ENCODE measurements at places on chromosomes 1 and 21.

GRCh38 chr1:94433866-94434265 lies 15.7 kb downstream of the ABCD3 start:
- DNase-seq, result no peak

- DNase-seq, result no peak
Measured at GRCh38 chr21:33384841-33385331, 18.3 kb upstream of the IFNGR2 start.

DNA sequence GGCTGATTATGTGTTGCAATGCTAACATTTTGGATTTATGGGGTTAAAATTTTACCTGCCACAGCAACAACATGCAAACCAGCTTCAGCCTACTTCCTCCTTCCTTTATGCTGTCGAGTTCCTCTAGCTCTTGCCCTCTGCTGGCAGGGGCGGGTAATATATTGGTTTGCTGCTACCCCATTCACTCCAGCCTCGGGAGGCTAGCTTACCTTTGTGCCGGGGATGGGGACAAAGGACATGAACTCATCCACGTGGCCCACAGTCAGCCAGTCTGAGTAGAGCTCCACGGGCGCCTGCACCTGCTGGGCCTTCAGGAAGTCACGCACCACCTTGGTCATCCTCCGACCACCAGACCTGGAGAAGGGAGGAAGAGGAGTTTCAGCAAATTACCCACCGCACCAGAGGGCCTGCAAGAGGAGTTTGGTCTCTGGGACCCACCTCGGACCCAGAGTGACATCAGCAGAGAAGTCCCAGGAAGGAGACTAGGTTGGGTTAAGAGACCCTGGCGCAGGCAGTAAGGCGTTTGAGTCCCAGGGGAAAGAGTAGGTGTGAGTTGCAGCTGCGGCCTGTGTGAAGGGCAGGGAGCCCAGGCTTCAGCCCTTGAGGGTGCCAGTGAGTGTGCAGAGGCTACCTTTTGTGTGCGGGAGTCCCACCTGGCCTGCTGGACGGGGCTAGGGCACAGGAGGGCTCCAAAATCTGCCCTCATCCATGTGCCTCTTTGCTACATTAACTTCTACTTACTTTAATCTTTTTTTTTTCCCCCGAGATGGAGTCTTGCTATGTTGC lies 21.8 kb upstream of the SDHB start:
- DNase-seq, result peak; percentile 83

DNA sequence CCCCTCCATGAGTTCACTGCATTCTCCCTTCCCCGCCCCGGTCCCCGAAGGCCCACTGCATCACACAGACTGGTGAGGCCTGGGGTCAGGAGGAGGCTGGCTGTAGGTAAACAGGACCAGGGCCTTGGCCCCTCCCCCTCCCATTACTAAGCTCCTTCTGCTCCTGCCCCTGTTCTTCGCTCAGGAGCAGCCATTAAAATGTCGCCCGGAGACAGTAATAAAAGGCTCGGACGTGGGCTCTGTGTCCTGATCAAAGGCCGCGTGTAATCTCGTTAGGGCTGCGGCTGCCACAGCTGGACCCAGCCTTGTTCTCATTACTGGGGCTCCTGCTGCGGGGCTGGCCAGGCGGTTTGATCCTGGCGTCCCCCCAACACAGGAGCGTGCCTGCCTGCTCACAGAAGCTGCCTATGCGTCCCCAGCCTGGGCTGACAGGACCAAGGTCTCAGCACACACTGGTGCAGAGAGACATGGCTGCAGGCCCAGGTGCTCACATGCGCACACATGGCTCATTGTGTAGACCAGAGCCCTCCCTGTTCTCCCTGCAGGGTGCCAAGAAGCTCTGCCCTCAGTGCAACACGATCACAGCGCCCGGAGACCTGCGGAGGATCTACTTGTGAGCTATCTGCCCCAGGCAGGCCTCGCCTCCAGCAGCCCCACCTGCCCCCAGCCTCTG lies 24.0 kb downstream of the TMEM53 start:
- peak; percentile 76 for DNase-seq

DNA sequence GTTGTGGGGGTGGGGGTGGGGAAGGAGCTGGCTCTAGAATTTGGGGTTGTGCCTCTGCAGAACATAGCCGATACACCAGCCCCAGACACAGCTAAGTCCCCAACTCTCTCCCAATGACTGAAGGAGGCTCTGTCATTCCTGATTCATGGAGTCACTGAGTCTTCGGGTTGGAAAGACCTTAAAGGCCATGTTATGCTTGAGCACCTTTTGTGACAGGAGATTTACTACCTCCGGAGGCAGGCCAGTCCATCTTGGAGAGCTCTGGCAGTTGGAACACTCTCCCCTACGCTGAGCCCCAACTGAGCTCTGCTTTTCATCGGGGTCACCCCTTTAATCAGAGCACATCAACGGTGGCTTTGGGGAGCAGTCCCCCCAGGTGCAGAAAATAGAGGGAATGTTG lies 284.4 kb upstream of the GJB5 start:
- DNase-seq, result no peak

DNA sequence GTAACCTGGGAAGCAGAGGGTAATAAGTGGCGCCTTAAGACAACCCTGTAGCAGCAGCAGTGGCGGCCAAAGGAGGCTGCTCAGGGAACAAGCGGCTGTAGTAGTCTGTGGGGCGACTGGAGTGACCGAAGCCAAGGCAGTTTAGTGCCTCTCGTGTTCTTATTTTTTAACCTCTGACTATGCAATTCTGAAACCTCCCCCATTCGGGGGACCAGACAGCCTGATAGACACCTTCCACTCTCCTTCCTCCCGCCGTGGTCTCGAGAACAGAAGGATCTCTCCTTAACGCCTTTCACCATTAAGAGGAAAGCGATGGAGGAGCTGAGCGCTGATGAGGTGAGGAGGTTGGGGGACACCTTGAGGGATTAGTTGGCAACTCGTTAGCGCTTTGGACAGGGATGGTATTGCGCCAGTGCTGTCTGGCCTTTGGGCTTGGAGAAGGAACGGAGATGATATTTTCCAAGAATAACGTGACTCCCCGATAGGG lies 644 bp downstream of the UBE4B start:
- no peak for DNase-seq

DNA sequence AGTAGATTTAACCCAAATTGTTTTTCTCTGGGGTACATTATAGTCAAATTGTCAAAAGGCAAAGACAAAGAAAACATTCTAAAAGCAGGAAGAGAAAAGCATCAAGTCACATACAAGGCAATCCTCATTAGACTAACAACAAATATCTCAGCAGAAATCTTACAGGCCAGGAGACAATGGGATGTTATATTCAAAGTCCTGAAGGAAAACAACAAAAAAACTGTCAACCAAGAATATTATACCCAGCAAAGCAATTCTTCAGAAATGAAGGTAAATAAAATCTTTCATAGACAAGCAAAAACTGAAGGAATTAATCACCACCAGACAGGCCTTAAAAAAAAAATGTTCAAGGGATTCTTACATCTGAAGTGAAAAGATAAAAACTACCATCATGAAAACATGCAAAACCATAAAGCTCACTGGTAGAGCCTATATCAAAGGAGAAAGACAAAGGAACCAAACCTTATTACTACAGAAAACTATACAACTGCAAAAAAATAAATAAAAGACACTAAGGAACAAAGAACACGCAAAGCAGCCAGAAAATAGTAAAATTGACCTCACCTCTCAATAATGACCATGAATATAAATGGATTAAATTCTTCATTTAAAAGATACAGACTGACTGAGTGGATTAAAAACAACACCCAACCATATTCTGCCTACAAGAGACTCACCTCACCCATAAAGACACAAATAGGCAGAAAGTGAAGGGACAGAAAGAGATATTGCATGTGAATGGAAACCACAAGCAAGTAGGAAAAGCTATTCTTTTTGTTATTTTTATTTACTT lies 113.8 kb upstream of the ZC3H11B start:
- DNase-seq, result no peak

GRCh38 chr1:206001476-206001888 lies 1.7 kb downstream of the RAB7B start:
- peak; percentile 47 for DNase-seq

DNA sequence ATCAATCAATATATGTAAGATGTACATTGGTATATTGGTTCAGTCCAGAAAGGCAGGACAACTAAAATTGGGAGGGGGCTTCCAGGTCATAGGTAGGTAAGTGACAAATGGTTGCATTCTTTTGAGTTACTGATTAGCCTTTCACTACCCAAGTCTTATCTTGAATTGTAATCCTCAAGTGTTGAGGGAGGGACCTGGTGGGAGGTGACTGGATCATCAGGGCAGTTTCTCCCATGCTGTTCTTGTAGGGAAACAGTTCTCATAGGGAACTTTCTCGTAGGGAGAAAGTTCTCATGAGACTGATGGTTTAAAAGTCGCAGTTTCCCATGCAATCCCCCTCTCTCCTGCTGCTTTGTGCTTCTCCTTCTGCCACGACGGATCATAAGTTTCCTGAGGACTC lies 809.2 kb downstream of the KCNT2 start:
- no peak for DNase-seq

DNA sequence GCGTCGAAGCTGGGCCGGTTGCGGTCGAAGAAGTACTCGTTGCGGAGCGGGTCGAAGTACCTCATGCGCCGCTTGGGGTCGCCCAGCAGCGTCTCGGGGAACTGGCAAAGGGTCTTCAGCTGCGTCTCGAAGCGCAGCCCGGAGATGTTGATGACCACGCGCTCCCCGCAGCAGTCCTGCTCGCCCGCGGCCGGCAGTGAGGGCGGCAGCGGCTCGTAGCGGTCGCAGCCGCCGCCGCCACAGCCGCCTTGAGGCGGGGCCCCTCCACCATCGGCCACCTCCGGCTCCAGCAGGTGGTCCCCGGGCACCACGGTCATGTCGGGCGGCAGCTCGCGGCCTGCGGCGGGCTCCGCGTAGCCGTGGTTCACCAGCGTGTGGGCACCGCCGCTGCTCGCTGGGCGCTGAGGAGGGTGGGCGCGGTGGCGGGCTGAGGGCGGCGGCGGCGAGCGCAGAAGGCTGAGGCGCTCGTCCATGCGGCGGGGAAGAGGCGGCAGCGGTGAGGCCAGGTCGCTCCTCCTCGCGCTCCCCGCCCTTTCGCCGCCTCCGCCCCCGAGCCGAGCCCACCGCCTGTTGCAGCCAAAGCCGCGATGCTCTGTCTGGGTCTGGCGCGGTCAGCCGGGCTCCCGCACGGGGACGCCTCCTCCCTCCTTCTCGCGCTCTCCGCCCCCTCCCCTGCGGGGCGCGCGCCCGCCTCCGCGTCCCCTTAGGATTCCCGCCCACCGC lies at the start of gene KCNA3:
TSS of gene KCNA3 (minus strand) at position 604 of the 723 bp plus-strand sequence. CDS start at position 473, 131 bp downstream.
- peak; percentile 83 for DNase-seq

DNA sequence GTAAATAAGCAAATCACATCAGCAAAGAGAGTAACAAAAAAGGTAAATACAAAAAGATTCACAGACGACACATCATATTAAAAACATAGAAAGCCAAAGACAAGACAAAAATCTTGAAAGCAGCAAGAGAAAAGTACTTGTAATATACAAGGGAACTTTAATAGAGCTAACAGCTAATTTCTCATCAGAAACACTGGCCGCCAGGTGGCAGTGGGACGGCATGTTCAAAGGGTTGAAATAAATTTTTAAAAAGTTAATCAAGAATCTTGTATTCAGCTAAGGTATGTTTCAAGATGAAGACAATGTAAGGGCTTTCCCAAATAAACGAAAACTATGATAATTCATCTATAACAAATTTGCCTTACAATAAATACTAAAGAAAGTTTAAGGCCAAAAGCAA lies 358.1 kb downstream of the LRRIQ3 start:
- DNase-seq, result no peak

- DNase-seq, result no peak
Measured at GRCh38 chr1:58732087-58732775, 32.4 kb upstream of the MYSM1 start.

GRCh38 chr1:211632117-211632807 lies 43.2 kb downstream of the NEK2 start:
- DNase-seq, result no peak

- DNase-seq, result no peak
Measured at GRCh38 chr1:11782127-11782708, 20.2 kb downstream of the C1orf167 start.

GRCh38 chr1:10196976-10197375 lies 13.4 kb upstream of the KIF1B start:
- DNase-seq, result no peak

- DNase-seq, result no peak
Measured at GRCh38 chr1:241443561-241443960, 76.0 kb downstream of the FH start.

DNA sequence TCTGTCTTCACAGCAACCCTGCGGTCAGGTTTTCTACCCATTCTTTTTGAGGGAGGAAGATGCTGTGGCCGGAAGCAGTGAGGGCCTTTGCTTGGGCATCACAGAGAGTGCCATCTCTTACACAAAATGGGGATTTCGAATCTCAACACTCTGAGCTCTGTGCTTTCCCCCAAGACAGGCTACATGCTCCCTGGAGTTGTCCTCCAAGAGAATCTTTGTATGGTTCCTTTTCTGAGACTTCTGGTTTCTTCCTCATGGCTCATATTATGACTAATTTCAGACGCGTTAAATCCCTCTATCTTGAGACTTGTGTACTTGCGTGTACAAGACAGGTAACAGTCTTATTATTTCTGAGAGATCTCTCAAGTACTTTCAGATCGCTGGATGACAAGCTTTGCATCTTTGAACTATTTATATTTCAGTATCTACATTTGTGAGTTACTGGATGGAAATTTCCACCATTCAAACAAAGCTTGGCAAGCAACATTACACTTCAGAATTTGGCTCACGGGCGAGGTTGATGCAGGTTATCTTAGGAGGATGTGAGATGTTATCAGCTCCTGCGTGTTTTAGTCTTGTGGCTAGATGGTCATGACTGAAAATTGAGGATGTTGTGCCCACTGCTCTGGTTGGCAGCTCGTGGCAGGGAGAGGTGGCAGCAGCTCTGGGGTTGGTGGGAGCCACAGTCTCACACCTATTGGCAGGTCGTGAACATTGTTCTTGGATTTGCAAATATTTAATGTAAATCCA lies 19.4 kb downstream of the ABCG1 start:
- DNase-seq, result no peak

- no peak for DNase-seq
Measured at GRCh38 chr1:152981146-152981871, 2.6 kb upstream of the SPRR1A start.
